Right ventricle myocardium inferior (tissue), 1 donor: ENCODE measurements at places on chromosomes 7 and 10.

GRCh38 chr7:42726066-42726785, 185.6 kb downstream of the C7orf25 start:
- no peak for DNase-seq

GRCh38 chr10:31778627-31779026, 150.0 kb downstream of the ARHGAP12 start:
- DNase-seq = no peak

GRCh38 chr7:49563693-49564378, 209.6 kb upstream of the VWC2 start:
- DNase-seq = no peak

GRCh38 chr7:46682836-46683624, 762.0 kb upstream of the IGFBP3 start:
- DNase-seq = no peak
